Right hindlimb (tissue), 1 donor: ENCODE measurements at places on chromosomes 3 and 15.

GRCh38 chr15:78093242-78094020 is 1.1 kb downstream of the SH2D7 start:
- peak; percentile 53 for DNase-seq

DNA sequence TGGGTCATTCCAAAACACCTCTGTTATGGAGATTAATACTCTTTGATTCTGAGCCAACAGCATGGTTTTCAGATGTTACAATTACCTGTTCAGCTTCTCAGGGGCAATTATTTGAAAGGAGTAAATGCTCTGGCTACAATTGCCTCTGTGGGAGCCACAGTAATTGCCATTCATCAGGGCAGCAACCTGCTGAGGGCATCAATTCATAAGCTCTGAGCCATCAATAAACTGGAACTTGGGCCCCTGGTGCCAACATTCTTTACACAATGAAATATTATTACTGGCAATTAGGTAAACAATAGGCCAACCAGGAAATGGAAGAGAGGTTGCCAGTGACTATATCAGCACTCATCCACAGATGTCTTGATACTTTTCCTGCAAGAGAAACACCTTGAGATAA is 660.8 kb downstream of the MECOM start:
- DNase-seq, result no peak

DNA sequence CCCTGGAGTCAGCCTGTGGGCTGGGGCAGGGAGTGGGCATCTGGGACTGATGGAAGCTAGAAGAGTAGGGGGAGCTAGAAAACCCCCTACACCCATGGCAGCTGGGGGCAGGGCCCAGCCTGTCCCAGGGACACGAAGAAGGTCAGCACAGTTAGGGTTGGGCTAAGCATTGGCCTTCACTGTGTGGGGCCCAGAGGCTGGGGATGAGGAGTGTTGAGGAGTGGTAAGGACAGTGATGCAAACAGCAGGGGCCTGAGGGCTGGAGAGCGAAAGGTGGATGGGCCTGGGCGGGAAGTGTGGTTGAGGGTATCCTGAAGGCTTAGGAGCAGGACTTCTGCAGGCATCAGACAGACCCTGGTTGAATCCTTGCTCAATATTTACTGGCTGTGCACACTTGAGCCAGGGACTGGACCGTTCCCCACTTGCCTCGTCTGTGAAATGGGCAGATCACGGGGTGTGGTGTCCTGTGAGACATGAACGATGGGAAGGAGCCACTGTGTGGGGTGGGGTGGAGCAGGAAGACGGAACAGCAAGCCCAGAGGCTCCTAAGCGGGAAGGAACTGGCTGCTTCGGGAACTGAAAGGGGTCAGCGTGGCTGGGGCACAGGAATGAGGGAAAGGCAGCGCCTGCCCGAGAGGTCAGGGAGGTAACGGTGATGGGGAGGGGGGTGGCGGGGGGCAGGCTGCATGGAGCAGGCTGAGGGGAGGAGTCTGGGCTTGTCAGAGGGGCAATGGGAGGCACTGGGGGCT is 7.3 kb downstream of the PRKCD start:
- no peak for DNase-seq

DNA sequence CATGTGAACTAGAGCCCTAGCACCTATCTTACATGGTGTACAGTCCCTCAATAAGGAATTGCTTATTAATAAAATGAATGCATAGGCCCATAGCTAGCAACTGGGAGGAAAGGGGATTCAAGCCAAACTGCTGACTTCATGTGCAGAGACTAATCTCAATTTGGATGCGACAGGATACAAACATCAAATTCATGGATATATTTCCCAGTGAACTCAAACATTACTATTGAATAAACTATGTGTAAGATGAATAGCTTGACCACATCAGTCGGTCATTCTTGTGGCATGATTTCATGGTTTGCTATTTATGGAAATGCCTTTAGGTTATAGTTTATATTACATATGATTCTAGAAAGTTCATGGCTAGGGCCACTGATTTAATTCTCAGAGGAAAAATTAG is 268.6 kb upstream of the SLITRK3 start:
- no peak for DNase-seq

DNA sequence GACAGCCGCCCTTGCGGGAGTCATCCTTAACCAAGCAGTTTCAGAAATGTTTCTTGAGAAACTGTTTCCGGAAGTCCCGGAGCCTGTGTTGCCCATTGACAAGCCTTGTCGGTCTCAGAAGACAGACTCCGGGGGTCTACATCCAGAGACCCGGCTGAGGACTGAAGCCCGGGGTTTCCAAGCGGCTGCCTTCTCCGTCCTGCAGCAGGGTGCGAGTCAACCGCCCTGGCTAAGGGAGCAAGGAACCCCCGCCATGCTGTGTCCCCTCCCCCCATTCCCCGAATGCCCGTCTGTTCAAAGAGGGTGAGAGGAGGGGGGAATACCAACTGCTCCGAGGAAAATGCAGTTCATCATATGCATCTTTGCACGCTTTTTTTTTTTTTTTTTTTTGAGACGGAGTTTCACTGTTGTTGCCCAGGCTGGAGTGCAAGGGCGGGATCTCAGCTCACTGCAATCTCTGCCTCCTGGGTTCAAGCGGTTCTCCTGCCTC is 61.6 kb downstream of the ATP1B3 start:
- DNase-seq, result no peak

GRCh38 chr3:46953234-46954010 is 23.1 kb downstream of the CCDC12 start:
- DNase-seq, result no peak

GRCh38 chr3:39707314-39707909 is 102.0 kb upstream of the MYRIP start:
- no peak for DNase-seq

GRCh38 chr3:132803889-132804288 is 81.7 kb upstream of the NPHP3 start:
- DNase-seq, result no peak

GRCh38 chr3:113607219-113607596 is 74.9 kb downstream of the SIDT1 start:
- no peak for DNase-seq

- DNase-seq, result no peak
Measured at GRCh38 chr3:197021231-197021630, 8.4 kb downstream of the MELTF start.

DNA sequence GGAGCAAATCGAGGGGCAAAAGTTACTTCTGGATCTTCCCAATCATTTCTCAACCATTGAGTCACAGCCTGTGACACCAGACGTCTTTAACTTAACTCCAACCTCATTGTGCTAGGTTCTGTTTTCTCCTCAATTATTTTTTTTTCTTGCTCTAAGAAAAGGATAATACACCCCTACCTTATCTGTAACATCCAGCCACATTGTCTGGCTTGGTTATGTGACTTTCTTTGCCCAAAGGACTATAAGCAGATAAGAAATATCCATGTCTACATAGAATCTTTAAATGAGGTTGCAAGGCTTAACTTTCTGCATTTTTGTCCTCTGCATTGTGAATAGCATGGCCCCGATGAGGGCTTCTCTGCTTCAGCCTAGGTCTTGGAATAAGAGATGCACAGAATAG is 782.4 kb upstream of the CFAP20DC start:
- DNase-seq, result no peak

- no peak for DNase-seq
Measured at GRCh38 chr3:13124631-13125030, 51.4 kb upstream of the IQSEC1 start.

DNA sequence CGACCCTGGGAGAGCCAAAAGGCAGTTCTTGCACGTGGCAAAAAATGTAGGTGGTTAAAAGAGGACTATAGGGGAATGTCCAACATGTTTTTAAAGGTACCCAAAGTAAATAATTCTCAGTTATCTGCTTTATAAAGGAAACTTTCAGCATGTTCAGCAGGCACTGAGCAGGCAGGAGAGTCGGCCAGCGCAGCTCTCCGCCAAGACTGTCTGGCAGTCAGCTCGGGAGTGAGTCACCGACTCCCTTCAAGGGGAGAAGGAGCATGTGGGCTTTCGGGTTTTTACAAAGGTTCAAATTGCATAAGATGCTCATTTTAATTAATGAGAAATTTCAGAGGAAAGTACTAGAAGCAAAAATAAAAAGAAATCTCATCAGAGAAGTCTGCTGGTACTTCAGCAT is 7.0 kb downstream of the GABRA5 start:
- DNase-seq, result peak; percentile 41

GRCh38 chr15:49101536-49101935 is 53.9 kb downstream of the COPS2 start:
- no peak for DNase-seq

DNA sequence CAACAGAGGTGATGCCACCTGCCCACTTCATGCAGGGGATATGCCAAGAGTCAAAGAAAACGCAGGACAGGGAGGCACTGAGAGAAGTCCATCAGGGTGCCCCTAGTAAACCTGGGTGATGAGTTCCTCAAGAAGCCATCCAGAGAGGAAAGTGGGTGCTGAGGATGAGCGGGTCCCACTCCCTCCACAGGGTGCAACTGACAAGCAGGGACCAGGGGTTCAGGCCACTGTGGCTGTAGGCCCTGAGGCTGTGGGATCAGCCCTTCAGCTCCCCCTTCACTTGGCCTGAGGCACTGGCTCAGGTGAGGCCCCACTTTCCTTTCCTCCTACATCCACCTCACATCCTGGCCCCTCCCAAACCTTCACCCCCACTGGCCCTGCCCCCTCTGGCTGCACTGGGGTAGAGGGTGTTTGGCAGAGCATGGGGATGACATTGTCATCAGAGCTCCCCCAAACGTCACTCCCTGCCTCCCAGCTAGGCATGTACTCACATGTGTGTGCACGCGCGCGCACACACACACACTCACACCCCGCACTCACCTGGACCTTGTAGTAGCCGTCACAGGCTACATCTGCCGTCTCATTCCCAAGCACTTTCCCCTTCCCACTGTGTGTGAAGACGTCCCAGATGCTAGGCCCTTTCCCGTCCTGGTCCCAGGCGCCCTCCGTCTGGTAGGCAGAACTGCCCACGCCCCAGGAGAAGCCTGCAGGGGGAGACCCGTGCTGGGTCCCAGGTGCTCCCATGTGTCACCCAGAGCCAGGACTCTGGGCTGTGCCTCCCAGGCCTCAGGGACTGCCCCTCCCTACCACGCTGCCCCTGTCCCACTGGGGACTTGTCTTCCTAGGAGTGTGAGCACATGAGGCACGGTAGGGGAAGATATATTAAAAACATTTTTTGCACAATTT is 1.4 kb downstream of the LCTL start:
- no peak for DNase-seq

DNA sequence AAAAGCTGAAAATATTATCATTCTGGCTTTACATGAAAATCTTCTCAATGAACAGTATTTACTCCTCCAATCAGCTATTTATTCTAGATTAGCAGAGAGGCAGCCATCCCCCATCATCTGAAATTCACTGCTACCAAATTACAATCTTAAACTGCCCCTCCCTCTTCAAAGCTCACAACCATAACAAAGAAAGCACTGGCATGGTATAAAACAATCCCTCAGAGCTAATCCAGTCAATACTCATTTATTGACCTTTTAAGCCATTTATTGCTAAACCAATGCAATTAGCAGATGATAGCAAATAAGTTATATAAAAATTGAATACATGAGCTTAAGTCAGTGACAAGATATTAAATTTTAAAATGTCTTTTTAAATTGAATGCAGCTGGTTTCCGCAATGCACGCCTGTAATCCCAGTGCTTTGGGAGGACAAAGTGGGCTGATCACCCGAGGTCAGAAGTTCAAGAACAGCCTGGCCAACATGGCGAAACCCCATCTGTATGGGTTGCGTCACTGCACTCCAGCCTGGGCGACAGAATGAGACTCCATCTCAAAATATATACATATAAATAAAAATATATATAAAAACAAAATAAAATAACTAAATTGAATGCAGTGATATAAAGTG is 12.1 kb downstream of the SLC4A7 start:
- DNase-seq, result peak; percentile 31

- no peak for DNase-seq
Measured at GRCh38 chr3:38311941-38312340, 29.8 kb downstream of the SLC22A14 start.

DNA sequence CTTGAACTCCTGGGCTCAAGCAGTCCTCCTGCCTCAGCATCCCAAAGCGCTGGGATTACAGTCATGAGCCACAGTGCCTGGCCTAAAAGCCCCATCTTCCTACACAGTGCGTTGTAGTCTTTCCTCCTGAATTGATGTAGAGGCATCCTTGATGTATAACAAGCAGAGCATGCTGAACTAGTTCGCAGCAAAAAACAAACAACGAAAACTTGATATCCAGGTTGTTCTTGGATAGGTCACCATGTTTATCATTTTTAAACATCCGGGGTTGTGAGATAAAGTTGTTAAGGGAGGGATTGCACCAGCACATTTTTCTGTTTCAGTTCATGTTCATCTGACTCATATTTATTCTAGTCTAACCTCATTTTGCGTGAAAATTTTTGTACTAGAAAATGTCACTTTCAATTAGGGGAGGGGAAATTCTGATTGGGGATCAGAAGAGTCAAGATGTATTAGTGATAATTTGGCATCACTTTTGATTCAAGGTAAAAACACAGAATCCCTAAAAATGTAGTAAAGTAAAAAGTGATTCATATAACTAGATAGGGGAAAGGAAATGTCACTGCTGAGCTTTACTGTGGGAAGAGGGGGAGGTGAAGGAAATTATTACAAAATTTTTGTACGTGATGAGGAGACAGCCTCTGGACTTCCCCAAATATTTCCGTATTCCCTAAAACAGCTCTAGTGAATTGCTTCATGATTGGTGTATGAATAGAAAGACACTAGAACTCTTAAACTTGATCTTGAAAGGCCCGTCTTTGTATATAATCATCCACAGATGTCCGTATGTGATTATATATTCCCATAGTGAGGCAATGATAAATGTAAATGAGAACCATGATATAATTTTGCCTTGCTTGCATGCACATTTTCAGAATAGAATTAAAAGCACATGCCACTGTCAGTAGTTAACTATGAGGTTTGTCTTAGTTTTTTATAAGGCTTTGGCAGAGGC is 22.9 kb downstream of the RAB8B start:
- no peak for DNase-seq

DNA sequence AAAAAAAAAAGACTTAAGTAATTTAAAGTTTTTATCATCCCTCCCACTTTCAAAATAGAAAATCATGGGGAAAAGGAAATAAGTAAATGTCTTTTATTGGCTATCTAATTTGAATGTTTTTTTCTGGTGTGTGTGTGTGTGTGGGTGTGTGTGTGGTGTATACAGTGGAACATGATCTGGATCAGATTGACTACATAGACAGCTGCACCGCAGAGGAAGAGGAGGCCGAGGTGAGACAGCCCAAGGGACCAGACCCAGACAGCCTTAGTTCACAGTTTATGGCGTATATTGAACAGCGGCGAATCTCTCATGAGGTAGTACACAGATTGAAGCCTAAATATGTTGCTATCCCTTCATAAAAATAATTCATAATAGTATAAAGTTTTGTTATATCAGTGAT is 44.5 kb downstream of the LRCH3 start:
- DNase-seq, result no peak
